Stimulated activated naive CD8-positive, alpha-beta T cell treated with anti-CD3 and anti-CD28 coated beads, Interleukin-15, amount 100 ng/mL, for 72 hours (primary cell): ENCODE measurements at places on chromosomes 7 and 10.

DNA sequence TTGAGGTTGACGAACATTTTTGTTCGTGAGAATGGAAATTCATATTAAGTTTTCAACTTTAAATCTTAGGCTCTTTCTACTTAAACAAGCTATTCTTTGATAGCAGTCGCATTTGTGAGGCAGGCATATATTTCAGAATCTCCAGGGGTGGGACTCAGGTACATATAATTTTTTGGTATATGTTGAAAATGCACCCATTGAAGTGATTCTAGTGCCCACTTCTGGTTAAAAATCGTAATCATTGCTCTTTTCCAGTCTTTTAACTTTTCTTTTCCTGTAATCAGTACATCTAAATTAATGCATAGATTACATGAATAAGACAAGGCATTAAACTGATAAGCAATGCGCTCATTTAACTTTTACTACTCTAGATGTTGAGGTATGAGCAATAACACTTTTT is 67.8 kb downstream of the ZNRF2 start:
- no peak for DNase-seq

DNA sequence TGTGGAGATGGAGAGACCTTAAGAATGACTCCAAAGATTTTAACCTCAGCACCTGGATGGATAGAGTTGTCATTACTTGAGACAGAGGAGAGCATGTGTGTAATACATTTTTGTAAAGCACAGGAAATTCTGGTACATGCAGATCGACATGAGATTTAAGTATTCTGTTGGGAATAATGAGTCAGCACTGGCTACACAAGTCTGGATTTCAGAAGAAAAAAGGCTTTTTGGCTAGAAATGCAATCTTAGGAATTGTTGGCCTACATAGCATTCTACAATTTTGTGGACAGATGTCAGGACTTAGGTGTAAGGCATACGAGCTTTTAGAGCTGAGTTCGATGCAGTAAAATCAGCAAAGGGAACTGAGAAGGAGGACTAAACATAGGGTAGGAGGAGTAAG is 24.1 kb upstream of the ANKRD30A start:
- no peak for DNase-seq

DNA sequence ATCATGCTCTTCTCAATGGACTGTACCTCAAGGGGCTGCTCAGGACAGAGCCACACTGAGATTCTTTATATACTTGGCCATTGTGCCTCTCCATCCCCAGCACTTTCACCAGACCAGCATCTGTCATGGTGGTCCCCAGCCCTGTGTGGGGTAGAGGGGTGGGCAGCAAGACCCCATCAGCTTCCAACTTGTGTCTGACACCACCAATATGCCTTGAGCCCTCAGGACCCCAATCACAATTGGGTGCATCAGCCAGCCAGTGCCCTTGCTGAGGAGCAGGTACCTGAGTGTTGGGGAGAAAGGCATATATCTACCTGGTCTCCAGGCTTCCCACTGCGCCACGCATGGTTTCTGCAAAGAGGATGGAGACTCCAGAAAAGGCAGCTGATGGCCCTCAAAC is 56.3 kb downstream of the GRID1 start:
- DNase-seq: no peak

- no peak for DNase-seq
Observed at GRCh38 chr7:131774419-131775220, 218.2 kb upstream of the PODXL start.

DNA sequence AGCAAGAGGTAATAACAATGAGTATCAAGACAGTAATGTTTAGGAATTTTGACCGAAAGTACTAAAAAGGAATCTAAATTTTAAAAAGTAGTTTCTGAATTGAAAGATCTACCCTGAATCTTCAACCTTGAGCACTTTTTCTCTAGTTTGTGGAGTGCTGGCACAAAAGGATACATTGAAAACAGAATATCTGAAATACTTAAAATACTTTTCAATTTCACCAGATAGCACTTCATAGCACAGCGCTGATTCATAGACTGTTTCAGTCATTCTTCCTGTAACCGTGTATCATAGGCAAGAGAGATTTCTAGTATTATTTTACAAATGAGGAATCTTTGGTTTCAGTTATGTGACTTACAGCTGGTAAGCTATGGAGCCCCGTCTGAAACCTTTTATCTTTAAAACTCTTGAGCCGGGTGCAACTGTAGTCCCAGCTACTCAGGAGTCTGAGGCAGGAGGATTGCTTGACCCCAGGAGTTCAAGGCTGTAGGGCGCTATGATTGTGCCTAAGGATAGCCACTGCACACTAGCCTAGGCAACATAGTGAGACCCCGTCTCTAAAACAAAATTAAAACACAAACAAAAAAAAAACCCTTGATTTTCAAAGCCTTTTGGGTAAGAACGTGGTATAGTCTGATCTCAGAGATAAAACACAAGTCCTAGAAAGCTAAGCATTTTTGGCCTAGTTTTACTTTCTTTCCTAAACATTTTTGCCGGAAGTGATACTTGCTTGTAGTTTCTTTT is 35.1 kb downstream of the FHIP2A start:
- no peak for DNase-seq

DNA sequence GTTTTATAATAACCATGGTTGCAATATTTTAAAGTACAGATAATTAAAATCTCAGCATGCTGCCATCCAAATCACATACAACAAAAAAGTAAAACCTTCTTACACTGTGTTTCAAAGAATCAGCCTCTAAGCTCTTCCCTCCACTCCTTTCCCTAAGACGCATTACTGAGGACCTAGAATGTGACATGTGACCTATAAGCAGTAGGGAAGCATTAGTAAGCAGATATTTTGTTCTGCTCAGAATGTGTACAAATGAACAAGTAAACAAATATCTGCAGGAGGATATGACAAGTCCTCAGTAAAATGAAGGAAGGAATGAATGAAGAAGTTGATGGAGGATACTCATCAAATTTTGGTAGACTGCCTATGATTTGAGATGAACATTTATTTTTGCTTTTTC is 49.1 kb downstream of the RAB11FIP2 start:
- DNase-seq: no peak

DNA sequence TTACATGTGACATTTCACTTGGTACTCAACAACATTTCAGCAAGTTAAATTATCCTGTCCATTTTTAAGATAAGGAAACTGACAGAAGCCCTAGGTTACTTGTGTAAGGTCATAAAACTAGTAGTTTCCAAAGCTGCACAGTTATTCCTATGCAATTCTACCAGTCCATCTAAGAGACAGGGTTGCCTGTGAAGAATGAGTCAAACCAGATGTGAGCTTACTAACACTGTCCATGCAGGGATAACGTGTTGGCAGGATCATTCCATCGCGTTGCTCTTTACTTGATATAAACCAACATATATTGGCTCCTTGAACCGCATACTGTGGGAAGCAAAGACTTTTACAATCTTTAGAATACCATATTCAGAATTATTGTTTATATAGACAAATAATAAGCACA is 280.9 kb upstream of the HGF start:
- DNase-seq: no peak

DNA sequence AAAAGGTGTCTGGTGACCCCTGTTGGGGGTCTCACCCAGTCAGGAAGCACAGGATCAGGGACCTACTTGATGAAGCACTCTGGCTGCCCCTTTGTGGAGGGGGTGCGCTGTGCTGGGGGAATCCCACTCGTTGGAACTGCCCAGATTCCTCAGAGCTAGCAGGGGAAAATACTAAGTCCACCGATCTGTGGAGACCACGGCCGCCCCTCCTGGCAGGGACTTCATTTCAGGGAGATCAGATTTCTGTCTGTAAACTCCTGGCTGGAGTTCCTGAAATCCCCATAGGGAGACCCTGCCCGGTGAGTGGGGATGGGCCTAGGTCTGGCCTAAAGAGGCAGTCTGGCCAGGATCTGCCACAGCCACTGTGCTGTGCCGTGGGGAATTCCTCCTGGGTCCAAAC is 79.3 kb upstream of the ADCY1 start:
- DNase-seq: no peak

GRCh38 chr7:136919820-136920219 is 51.4 kb downstream of the CHRM2 start:
- DNase-seq: no peak

DNA sequence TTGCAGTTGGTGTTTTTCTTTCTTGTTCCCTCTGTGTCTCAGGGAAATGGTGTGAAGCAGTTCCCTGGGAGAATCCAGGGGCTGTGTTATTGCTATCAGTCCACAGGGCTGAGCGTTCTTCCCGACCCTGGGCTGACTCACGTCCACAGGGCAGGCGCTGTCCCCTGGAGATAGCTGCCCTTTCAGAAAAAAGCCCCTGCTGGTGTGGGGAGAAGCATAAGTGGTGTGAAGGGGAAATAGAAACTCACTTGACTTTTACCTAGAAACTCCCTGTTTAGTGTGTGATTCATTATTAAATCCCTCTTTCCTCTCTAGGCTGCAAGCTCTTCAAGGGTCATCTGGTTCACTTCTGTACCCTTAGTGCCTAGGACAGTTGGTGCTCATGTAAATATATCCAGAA is 63.3 kb upstream of the SMNDC1 start:
- DNase-seq: no peak

GRCh38 chr7:69433081-69433480 is 165.2 kb upstream of the AUTS2 start:
- DNase-seq: no peak

GRCh38 chr7:19560111-19560883 is 148.5 kb downstream of the POLR1F start:
- no peak for DNase-seq

DNA sequence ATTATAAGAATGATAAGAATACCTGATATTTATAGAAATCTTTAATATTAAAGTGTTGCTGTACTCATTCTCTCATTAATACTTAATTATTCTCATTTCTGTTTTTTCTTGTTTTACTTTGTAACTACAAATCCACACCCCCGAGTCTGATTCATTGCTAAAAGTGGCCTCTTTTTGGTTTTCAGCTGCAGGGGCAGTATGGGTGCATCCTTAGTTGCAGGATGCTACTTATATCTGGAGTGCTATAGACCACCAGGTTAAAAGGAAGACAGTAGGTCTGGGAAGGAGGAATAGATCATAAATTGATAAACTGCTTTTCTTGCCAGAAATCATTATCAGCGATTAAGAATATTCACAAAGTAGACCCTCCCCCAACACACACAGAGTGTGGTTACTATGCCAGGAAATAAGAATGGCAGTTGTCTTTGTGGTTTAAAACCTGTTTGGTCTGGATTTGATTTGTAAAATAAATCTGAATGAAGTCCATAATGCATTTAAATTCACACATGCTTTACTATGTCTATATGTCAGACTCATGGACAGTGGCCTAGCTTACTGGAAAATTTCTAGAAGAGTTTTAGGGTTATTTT is 96.5 kb downstream of the NRF1 start:
- DNase-seq: no peak

DNA sequence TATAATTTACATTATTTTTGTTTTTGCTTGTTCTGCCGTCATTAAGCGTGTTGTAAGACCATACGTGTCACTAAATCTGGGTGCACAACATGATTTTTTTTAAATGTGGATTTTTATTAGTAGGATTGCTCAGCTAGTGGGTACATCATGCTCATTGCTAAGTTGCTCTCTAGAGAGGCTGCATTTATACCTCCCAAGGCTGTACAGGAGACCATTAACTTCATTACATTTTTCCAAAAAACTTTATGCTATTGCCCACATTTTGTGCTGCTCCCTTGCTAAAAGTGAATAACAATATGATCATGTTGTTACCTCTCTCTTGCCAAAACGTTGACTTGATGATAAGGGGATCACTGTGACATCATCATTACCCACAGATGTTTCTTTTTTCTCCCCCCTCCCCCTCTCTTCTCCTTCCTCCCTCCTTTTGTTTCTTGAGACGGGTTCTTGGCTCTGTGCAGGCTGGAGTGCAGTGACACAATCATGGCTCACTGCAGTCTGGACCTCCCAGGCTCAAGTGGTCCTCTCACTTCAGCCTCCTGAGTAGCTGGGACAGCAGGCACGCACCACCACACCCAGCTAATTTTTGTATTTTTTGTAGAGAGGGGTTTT is 65.1 kb downstream of the BMPR1A start:
- no peak for DNase-seq

DNA sequence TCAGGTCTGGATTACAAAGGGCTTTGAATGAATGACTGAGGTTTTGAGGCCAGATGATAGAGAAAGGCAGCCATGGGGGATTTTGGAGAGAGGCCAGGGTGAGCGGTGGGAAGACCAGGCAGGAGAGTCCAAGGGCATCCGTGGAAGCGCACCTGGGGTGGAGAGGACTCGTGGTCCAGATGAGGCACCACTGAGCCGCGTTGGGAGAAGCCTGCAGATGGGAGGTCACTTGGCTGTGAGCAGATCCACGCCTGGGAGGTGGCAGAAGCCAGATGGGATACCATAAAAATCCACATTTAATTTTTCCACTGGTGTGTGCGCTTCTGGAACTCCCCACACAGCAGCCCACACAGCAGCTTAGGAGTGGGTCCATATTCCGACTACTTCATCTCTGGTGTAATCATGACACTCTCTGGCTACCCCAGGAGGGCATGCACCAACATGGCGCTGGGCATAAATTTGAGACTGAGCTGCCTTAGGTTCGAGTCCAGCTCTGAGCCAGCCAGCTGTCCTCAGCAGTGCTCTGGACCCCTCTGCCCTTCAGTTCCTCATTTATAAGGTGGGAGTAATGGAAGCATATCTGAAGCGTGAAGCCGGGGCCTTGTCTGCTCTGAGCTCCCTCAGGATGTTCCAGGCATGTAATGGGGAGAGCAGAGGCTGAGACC is 90.2 kb upstream of the FAM20C start:
- DNase-seq: no peak

- DNase-seq: no peak
Observed at GRCh38 chr10:42988517-42989395, 88.1 kb upstream of the RET start.

GRCh38 chr7:36372156-36372555 is 17.5 kb upstream of the ANLN start:
- no peak for DNase-seq

- no peak for DNase-seq
Observed at GRCh38 chr7:31517513-31517912, 3.6 kb downstream of the ITPRID1 start.

- no peak for DNase-seq
Observed at GRCh38 chr7:107564553-107565298, 955 bp downstream of the DUS4L start.
